Esophagus muscularis mucosa (tissue), 4 donors: ENCODE measurements at places on chromosomes 1 and 21. TPM values are rescaled to one million over a fixed set of nuclear protein-coding genes. Genes with fewer than 3 reads are reported as not detected.

The ANGPTL3 gene
- total RNA-seq: not detected

The CEP350 gene
- total RNA-seq: 80.6 TPM

The FCN3 gene
- 8.6 TPM for total RNA-seq

- DNase-seq: no peak
Observed at GRCh38 chr1:23116921-23117699, 51.5 kb downstream of the LUZP1 start.

GRCh38 chr1:196887515-196888239, at the start of gene CFHR4:
CFHR4 (plus strand) TSS chr1:196888052; CDS start chr1:196888151, 99 bp downstream.
- no peak for DNase-seq

- no peak for DNase-seq
Observed at GRCh38 chr1:44405798-44406736, 1.0 kb downstream of the RNF220 start.

DNA sequence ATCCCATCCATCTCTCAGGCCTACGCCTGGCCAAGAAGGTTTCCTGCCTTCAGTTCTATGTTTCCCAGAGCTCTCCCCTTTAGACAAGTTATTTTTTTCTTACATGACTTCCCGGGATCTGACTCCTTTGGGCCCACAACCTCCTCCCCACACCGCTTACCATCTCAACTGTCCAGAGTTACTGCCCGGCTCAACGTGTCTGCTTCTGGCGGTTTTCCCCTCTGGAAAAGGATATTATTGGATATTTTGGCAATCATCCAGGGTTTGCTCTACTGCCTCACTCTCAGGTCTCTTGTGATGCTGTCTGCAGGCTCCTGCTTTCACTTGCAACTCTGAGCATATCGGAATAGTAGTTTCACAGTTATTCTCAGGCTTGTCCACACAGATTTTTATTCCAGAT, 318.2 kb upstream of the CAMK1G start:
- DNase-seq: peak; percentile 87
